ENCODE measurements at places on chromosomes 5 and 9. TPM values are rescaled to one million over a fixed set of nuclear protein-coding genes. Genes with fewer than 3 reads are reported as not detected.

The MLANA gene
- polyA plus RNA-seq, result 0.54 TPM

The KCNV2 gene
- 0.09 TPM for polyA plus RNA-seq

- peak; percentile 90 for DNase-seq
These were observed 27.6 kb downstream of the ZDHHC11B start for GRCh38 chr5:756865-757345.

GRCh38 chr5:148988328-148988727 lies 74.5 kb downstream of the SH3TC2 start:
- no peak for DNase-seq

DNA sequence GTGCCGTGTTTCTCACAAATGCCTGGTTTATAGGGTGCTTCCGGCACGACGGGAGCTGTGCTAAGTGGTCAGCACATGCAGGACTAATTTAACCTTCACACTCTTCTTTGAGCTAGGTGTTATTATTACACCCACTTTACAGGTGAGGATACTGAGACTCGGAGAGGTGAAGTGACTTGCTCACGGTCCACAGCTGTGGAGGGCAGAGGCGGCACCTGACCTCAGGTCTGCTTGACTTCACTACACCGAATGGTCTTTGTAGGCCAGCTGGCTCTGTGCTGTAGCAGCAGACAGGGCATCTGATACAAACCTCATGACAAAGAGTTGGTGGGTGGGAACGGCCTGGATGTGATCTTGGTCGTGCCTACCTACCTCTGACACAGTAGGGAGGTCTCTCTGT lies 102.0 kb upstream of the BOD1 start:
- no peak for DNase-seq

DNA sequence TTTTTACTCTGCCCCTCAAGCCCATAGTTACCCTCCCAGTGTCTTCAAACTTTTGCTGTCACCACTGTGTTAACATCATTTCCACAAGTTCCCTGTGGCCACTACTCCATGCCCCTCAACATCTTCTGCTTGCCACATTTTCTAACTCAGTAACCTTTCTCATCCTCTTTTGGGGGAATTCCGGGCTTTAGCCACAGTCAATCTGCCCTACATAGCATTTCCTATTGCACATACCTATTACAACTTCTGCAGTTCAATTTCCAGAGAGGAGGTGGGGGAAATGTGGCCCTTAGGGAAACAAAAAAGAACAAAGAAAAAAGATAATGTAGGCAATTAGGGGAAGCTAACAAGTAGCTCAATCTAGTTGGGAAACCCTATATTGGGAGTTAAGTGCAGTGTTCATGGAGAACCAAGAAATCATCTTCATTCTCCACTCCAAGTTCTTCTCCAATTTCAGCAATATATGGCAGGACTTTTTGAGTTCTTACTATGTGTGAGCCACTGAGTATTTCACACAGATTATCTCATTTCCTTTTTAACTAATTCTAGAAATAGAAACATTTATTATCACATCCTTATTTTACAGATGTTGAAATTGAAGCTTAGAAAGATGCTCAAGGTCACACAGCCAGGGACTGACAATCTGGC lies 40.2 kb upstream of the LPAR1 start:
- DNase-seq, result no peak

- no peak for DNase-seq
These were observed 95.5 kb downstream of the BARX1 start for GRCh38 chr9:93859431-93860215.

The FAM53C gene
- polyA plus RNA-seq, result 30.6 TPM

The IRX2 gene
- 0.01 TPM for polyA plus RNA-seq

- no peak for DNase-seq
These were observed 194.7 kb downstream of the SREK1 start for GRCh38 chr5:66338828-66339227.

GRCh38 chr9:84238652-84239051 lies 101.9 kb downstream of the SLC28A3 start:
- no peak for DNase-seq

- no peak for DNase-seq
These were observed 7.8 kb upstream of the GPX8 start for GRCh38 chr5:55151923-55152842.

GRCh38 chr5:128532127-128532526 lies 5.9 kb downstream of the FBN2 start:
- DNase-seq, result no peak

GRCh38 chr5:66498791-66499207 lies 97.4 kb upstream of the MAST4 start:
- no peak for DNase-seq

The SLC25A2 gene
- polyA plus RNA-seq, result 0.04 TPM

- no peak for DNase-seq
These were observed 69.8 kb downstream of the COL15A1 start for GRCh38 chr9:99013550-99013949.

GRCh38 chr9:21324047-21324446 lies 11.2 kb downstream of the KLHL9 start:
- no peak for DNase-seq

GRCh38 chr5:22500556-22500955 lies 352.6 kb downstream of the CDH12 start:
- DNase-seq, result no peak

The SLC34A3 gene
- 36.9 TPM for polyA plus RNA-seq

DNA sequence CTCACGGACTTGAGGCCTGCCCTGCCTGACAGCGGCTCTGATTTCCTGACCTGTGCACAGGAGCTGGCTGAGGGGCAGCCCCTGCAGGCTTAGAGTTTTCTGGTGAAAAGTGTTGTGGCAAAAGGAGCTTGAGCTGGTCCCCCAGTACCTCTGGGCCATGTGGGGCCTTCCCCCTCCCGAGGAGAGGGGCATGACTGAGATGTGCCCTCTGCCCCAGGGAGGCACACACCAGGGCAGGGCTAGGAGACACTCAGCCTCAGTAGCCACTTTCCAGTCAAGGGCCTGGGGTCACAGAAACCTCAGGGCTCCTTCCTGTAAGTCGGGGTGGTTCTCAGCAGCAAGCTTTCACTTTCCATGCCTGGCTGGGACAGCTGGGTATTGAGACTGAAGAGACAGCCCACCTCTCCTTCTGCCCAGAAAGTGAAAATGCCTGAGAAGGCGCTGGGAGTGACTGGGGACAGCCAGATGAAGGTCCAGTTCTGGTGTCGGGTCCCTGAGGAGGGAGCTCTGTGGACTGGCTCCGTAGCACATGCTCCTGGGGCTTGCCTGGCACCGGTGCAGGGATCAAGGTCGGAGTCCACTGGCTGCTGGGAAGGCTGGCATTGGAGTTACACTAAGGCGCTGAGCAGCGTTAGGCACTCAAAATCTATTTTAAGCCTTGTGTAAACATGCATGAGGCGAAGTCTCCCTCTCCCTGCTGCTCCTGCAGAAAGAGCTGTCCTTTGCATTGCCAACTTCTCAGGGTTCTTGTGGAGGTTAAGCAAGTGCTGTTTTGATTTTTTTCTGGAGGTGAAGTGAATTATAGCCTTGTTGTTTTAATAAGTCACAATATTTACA lies 394.9 kb downstream of the GADD45G start:
- DNase-seq, result peak; percentile 97

DNA sequence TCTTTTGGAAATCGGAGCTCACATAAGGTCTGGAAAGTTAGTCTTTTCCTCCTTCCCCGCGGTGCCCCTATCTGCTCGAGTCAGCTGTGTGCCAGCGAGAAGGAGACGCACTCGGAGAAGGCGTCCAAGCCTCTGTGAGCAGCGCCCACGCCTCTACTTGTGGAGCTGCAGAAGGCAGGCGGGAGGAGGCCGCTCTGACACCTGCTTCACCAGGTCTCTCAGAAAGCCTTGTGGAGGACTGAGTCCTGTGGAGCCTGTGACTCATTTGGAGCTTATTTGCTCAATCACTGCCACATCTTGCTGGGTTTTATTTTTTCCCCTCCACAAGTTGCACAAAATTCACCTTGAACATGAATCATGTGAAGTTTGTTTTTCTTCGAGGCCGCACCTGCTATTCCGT lies 117.5 kb downstream of the IRX2 start:
- DNase-seq, result no peak

The TMEM171 gene
- 13.7 TPM for polyA plus RNA-seq

DNA sequence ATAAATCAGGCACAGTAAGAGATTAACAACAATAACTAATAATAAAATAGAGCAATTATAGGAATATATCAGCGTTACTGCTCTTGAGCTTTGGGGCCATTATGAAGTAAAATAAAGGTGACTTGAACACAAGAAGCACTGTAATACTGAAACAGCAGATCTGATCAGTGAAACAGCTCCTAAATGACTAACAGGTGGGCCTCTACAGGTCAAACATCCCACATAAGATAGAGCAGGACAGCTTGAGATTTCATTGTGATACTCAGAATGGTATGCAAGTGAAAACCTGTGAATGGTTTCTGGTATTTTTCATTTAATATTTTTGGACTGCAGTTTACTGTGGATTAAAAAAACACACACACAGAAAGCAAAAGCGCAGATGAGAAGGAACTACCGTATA lies 24.0 kb upstream of the MAP3K1 start:
- no peak for DNase-seq

- no peak for DNase-seq
These were observed 26.5 kb downstream of the TRMO start for GRCh38 chr9:97895695-97896332.

The PRSS3 gene
- polyA plus RNA-seq, result 97.9 TPM

DNA sequence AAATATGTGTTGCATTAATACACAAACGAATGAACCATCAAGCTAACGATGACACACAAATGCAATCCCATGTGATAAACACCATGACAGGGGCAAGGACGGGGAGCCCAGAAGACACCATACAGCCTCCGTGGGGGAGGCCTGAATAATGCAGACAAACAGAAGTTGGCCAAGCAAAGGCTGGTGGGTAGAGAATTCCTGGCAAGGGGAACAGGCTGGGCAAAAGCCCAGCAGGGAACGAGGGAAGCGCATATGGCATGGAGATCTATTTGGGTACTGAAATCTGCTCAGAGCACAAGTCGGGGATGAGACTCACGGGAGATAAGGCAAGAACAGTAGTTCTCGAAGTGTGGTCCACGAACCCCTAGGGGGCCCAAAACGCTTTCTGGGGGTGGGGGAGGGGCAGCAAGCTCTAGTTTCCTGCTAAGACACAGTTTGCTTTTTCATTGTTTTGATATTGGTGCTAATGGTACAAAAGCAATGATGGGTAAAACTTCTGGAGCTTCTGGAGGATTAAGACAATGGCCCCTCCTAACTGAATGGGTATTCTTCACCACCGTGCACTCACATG lies 42.9 kb upstream of the FBXW11 start:
- no peak for DNase-seq
